ENCODE measurements at places on chromosomes 4 and X.

DNA sequence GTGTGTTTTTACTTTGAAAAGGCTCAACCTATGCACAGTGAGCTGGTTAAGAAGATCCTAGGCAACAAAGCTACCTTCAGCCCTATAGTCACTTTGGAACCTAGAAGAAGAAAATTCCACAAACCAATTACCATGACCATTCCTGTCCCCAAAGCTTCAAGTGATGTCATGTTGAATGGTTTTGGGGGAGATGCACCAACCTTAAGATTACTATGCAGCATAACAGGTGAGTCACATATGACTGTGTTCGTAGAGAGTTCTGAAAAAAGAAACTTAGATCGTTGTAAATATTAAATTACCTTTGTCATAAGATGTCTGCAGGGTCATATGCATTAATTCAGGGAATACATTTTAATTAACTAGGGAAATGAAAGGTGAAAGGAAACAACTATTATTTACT lies 287.1 kb downstream of the ANK2 start:
- no peak for DNase-seq

DNA sequence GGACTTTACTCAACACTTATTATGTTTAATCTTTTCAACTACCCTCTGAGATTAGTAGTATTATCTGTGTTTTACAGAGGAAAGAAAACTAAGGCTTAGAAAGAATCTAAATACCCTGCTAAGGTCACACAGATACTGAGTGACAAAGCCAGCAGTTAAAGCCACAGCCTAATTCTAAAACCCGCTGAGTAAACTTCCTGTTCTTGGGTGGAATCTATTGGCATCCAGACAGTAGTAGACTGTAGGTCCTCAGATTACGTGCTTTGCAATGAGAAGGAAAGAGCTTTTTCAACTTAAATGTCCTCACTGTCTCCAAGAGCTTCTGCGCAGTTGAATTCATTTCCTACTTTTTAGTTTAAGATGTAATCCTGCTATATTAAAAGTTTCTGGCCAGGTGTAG lies 126.0 kb downstream of the TENM3 start:
- no peak for DNase-seq

DNA sequence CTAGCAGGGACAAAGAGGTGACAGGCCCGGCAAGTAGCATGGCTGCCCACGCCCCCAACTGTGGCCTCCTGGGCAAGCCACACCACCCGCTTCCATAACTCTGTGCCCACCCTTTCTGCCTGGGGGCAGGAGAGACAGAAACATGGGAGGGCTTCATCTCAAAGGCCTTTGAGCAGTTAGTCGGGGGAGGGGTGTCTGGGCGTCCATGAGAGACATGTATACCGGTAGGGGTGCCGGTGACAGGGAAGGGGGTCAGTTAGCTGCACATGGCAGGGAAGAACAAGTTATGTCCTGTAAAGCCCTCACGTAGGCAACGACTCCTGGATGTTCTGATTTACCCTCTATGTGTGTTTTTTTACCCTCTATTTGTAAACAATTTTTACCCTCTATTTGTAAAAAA lies 9.3 kb downstream of the PDZD4 start:
- no peak for DNase-seq

DNA sequence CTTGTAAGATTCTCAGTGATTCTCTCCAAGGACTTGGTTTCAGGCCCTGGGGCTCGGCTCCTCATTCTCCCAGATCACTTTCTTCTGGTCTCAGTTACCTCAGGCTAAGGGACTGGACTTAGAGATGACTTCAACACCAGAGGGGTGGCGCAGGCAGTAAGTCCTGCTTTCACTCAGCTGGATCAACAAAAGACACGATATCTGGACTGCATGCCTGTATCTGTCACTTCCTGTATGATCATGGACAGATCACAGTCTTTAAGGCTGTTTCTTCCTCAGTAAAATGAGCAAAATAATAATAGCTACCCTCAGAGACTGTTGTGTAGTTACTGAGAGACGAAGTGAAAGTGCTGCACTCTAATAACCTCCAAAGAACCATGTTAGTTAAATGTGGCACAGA lies 19.5 kb upstream of the CXCR3 start:
- DNase-seq: no peak

- DNase-seq: no peak
Observed at GRCh38 chrX:95071052-95071451, 1397.0 kb downstream of the FAM133A start.

DNA sequence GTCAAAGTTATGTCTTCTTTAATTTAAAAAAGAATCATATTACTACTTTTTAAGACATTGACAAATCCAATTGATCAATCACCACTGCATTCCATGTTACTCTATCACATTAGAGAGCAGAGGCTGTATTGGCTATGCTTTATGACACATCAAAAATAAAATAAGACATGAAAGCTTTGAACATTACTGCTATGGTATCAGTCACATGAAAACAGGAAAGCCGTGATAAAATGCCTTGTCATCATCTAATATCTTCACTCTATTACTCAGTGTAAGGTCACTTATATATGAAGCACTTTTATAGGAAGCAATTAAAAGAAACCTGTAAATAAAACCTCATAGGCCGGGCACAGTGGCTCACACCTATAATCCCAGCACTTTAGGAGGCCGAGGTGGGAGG lies 27.7 kb upstream of the CEP135 start:
- no peak for DNase-seq

DNA sequence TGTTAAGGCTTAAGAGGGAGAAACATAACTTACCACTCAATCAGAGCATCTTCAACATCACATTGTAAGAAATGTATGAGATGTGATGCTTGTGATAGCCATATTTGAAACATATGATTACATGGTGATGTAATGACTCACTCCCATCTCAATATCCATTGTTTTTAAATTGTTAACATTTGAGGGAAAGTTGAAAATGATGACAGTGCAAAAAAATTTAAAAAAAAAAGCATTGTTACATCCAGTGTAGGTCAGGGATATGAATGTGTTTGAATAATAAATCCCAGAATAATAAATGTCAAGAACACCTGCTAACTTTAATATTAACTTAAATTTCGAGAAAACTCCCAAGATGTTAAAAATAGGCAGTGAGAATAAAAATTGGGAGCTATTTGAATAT lies 6.4 kb upstream of the CCSER1 start:
- DNase-seq: no peak

DNA sequence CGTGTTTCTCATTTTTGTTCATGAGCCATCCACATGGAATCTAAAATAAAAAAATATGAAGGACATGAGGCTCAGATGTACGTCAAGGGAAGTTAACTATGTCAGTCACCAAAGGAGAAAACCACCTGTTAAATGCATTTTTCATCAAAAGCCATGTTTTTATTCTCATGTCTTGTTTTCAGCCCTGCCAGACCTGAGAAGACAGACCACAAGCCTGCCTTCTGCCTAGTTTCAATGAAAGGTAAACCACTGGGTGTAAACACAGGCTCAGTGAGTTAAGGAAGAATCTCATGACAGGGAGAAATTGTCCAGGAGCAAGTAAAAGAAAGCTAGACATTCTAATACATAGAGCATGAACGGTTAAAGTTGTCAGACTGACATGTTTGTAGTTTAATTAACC lies 52.3 kb upstream of the TNIP3 start:
- DNase-seq: no peak

- no peak for DNase-seq
Observed at GRCh38 chr4:152278505-152279233, 257.2 kb downstream of the FBXW7 start.

GRCh38 chr4:7398104-7398423 lies 36.7 kb downstream of the PSAPL1 start:
- DNase-seq: no peak

- no peak for DNase-seq
Observed at GRCh38 chr4:13496605-13497004, 12.5 kb upstream of the RAB28 start.

GRCh38 chr4:11624370-11624769 lies 195.7 kb upstream of the HS3ST1 start:
- DNase-seq: no peak

DNA sequence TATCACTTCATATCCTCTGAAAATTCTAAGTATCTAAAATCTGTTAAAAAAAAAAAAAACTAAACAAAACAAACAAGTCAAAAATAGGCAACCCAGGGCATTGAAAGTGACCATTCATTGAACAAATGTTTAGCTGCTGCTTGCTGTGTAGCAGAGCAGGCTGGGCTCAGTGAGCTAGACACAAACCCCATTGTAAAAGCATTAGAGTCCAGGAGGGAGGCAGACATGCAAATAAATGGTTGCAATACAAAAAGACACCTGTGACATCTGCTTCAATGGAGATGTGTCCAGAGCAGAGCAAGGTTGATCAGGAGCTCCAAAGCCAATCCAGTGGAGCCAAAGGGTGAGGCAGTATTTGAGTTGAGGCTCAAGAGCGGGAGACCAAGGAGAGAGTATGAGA lies 267.3 kb upstream of the GATB start:
- no peak for DNase-seq

- no peak for DNase-seq
Observed at GRCh38 chr4:161929956-161930355, 233.8 kb downstream of the FSTL5 start.

GRCh38 chr4:176393306-176394013 lies 73.7 kb downstream of the SPCS3 start:
- DNase-seq: no peak

- no peak for DNase-seq
Observed at GRCh38 chr4:184489771-184490170, 15.4 kb upstream of the IRF2 start.

GRCh38 chrX:42515939-42516338 lies 262.0 kb downstream of the PPP1R2C start:
- no peak for DNase-seq

DNA sequence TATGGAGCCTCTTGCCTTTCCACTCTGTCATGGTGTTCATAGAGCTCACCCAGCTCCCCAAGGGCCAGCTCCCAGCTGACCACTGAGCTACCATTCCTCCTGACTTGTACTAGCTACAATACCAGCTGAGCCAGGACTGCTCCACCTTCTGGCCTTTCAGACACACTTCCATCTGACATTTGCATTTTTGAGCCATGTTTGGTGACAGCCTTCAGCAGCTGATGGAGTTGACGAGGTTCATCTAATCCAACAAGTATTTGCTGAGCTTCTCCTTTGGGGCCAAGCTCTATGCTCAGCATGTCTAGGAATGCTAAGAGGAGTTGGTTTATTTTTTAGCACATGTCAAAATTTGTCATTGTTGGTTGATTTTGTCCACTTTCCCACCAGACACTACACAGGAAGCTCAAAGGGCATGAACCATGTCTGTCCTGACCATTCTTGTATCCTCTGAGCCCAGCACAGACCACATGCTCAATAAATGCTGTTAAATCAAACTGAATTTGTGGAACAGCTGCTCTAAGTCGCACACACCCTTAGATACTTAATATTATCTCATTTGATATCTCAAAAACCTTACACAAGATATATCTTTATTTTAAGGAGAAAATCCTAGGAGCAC lies 142.6 kb upstream of the PPARGC1A start:
- no peak for DNase-seq

DNA sequence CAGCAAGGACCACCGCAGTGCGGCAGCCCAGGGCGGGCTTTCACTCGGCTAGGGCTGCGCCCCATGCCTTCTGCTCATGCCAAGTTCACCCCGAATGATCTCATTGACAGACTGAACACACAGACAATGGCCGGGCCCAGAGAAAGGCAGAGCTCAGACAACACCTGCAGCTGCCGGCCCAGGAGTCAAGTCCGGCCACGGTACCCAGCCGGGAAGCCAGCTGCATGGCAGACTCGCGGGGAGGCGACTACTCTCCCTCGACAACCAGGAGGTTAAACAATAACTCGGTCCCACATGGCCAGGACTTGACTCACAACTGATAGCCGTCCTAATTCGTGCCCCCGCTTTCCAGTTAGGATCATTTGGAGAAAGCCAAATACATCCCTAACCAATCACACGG lies 50.4 kb downstream of the ABLIM2 start:
- DNase-seq: no peak

DNA sequence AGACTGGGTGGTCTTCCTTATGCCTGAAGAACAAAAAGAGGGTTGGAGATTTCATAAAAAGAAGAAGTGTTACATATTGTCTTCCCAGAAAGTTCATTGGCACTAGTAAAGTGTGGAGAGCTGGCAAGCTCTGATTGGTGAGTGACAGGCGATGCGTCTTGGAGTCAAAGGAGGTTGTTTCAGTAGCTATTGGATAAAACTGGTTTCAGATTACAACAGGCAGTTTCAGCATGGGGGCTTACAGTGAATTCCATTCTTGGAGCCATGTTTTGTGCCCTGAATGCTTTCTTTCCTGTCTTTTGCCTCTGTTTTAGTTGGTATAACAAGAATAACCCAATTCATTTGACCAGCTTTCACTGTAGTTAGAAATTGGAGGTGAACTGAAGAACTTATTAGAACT lies 750.5 kb downstream of the ADGRL3 start:
- no peak for DNase-seq

GRCh38 chr4:167544391-167544790 lies 310.1 kb upstream of the SPOCK3 start:
- no peak for DNase-seq

DNA sequence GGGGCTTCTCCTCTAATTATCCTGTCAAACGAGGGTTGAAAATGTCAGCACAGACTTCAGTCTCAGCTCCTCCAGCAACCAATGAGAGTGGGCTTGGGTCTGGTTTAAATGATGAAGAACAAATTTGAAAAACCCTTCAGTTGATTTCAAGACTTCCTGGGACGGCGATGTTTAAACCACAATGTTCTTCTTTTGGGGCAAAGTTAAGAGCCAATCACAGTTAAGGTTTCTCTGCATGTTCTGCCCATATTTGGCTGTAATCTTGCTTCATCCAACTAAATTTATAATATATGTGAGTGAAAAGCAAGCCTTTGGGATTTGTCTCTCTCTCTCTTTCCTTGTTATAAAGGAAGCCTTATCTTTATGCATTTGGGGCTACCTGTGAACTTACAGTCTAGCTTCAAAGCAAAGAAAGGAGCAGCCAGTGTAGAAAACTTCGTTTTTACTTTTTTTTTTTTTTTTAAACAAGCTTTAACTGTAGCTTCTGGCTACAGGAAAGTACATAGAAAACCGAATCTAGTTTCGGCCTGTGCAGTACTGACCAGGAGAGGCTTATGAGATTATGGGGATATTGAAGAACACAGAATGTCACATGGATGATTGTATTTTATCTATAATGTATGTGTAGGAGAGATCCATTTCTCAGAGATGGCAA lies 46.8 kb upstream of the FAM9C start:
- peak; percentile 51 for DNase-seq

DNA sequence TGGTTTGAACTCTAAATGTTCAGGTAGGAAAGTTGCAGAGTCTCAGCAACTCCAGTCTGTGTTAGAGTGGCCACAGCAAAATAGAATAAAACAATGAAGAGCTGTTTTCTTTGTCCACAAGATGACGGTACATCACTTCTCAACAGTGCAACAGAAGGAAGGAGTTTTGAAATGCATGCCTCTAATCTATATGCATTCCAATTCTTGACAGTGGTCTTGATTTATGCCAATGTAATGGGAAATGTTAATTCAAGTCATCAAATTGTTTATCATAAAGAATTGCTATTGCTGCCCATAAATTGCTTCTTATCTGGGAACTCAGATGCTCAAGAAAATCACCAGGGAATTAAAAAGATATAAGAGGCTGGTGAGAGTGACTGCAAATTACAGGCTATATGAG lies 195.5 kb upstream of the PRPS2 start:
- DNase-seq: no peak

GRCh38 chrX:17459008-17459611 lies 84.1 kb downstream of the NHS start:
- DNase-seq: no peak
